Naive B cell (primary cell): ENCODE measurements at places on chromosomes 12 and 14.

GRCh38 chr12:98895086-98895651 lies 250.1 kb downstream of the APAF1 start:
- no peaks in the 10 kb centered on the region for H3K4me1 ChIP-seq
- peaks cover 40% of the 10 kb centered on the region for H3K27me3 ChIP-seq
- H3K36me3 ChIP-seq: peaks cover 8% of the 10 kb centered on the region
- no peak overlapping the region for H3K27ac ChIP-seq
- no peak for DNase-seq

DNA sequence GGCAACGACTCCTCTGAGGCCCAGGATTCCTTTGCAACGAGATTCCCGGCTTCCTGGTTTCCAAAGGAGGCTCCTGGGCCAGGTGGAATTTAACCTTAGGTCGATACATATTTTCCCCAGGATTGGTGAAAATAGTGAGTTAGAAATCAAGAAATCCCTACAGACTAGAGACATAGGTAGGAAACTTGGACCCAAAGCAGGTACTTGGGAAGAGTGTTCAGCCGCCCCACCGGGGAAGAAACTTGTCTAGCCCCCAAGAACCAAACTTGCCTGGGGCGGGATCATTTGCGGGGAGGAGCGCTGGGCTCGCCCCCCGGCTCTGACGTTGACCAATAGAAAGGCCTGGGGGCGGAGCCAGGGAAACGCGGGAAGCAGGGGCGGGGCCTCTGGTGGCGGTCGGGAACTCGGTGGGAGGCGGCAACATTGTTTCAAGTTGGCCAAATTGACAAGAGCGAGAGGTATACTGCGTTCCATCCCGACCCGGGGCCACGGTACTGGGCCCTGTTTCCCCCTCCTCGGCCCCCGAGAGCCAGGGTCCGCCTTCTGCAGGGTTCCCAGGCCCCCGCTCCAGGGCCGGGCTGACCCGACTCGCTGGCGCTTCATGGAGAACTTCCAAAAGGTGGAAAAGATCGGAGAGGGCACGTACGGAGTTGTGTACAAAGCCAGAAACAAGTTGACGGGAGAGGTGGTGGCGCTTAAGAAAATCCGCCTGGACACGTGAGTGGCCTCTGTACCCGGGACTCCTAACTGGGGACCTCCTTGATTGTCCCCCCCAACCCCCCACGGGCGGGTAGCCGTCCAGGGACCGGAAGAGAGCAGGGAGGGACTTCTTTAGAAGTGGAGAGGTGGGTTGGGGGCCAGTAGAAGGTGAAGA lies at the start of gene CDK2:
TSS of gene CDK2 (plus strand) at position 423 of the 874 bp plus-strand sequence. CDS start at position 602, 179 bp downstream.
- H3K4me3 ChIP-seq: peak within 1 kb of the TSS; percentile 94
- peaks cover 31% of the 10 kb centered on the region for H3K4me1 ChIP-seq
- peak within 1 kb of the TSS; percentile 92 for H3K27ac ChIP-seq
- DNase-seq: peak; percentile 83

DNA sequence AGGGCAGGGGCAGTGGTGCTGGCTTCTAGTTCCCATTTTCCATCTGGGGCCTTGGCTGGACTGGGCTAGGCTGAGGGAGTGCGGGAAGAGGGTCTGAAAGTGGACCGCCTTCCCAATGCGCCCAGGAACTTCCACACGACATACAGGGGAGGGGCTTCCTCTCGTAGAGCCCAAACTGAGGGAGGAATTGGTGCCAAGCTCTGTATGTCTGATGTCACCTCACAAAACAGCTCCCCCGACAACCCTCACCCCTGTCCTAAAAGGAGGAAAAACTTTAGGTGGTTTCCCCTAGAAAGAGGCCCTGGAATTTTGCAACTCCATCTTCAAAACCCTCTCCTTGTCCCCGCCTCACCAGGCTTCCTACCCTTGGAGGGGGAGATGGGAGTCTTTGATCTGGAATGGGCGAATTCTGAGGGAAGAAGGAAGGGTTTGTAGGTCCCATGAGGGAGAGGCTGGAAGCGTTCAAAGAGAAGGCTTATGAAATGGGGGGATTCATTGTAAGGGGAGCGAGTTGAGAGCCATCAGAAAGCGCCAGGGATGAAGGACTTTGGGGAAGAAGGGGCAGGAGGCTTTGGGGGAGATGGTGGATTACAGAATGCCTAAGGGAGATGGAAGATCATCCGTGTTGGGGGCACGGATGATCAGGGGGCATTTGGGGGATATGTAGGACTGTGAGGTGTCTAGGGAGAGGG lies 844 bp downstream of the GLTP start:
- DNase-seq: no peak
- H3K4me3 ChIP-seq: peak overlapping the region; percentile 91
- H3K4me1 ChIP-seq: peaks cover 55% of the 10 kb centered on the region
- H3K36me3 ChIP-seq: no peaks in the 10 kb centered on the region
- peak overlapping the region; percentile 91 for H3K27ac ChIP-seq

DNA sequence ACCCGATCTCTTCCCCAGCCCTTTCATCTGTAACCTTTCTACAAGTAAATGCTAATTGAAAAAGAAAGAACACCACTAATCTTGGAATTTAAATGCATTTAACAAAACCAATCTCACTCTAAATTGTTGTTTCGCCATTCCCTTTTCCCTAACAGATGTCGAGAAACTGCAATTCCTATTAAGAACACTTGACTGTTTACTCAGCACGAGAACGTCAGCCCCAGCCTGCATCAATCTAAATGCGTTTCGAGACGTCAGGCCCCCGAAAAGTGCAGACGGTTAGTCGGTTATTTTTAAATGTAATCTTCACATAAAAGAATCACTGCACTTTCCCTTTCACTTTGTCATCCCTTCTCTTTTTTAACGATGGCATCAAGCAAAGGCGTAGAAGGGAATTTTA lies 837.6 kb downstream of the VRK1 start:
- H3K36me3 ChIP-seq: no peaks in the 10 kb centered on the region
- peaks cover 8% of the 10 kb centered on the region for H3K4me1 ChIP-seq
- DNase-seq: no peak

- H3K36me3 ChIP-seq: no peaks in the 10 kb centered on the region
- DNase-seq: no peak
- H3K27me3 ChIP-seq: no peaks in the 10 kb centered on the region
- H3K4me1 ChIP-seq: peaks cover 14% of the 10 kb centered on the region
- peak overlapping the region; percentile 71 for H3K4me3 ChIP-seq
These were observed 19.0 kb downstream of the SSH1 start for GRCh38 chr12:108838194-108839017.

- H3K4me1 ChIP-seq: peaks cover 4% of the 10 kb centered on the region
- no peaks in the 10 kb centered on the region for H3K27me3 ChIP-seq
- no peak overlapping the region for H3K4me3 ChIP-seq
- H3K27ac ChIP-seq: no peak overlapping the region
- H3K36me3 ChIP-seq: peaks cover 18% of the 10 kb centered on the region
These were observed 86.6 kb downstream of the MIA2 start for GRCh38 chr14:39320318-39320717.
